ENCODE measurements at places on chromosomes 11 and 22. TPM values are rescaled to one million over a fixed set of nuclear protein-coding genes. Genes with fewer than 3 reads are reported as not detected.

The HIC2 gene
- total RNA-seq, result 9.7 TPM

- DNase-seq, result no peak
Observed at GRCh38 chr11:1924646-1925372, 5.3 kb downstream of the TNNT3 start.

- DNase-seq, result no peak
Observed at GRCh38 chr22:49450498-49450897, 377.2 kb downstream of the BRD1 start.

- no peak for DNase-seq
Observed at GRCh38 chr11:8501836-8502235, 92.2 kb downstream of the STK33 start.

The TUBA8 gene
- 2.3 TPM for total RNA-seq

DNA sequence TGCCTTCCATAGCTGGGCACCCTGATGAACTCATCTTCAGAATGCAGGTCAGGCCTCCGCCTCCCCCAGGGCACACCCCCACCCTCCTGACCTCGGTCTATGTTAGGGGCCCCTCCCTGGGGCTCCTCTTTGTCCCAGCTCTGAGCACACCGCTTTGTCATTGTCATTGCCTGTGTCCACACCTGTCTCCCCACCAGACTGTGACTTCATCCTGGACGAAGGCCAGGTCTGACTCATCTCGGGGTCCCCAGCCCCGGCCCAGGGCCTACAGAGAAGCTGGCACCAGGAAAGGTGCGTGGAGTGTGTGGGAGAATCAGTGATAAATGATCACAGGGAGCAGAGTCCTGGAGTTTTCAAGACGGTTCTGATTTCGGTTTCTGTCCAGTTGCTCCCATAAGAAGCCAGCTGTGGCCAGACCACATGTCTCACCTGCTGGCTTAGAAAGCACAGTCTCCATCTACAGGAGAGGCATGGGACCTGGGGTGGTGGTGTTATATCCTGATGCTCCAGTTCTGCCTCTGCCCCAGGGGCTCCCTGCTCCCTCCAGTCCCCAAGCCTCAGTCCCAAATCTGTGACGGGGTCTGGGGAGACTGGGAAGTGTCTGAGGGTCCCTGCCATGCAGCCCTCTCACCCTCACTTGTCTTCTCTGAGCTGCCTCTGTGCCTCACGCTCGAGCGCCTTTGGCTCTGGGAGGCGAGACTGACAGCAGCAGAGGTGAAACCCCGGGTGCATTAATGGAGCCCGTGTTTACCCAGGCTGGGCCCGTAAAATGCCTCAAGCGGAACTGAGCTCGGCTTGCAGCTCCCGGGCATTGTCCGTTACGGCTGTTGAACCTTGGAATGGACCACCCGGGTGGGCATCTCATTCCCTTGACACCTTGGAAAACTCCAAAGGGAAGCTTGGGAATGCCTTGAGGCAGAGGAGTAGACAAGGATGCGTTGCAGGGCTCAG, 85.5 kb upstream of the WNT11 start:
- no peak for DNase-seq

All from CD4-positive, CD25-positive, alpha-beta regulatory T cell (primary cell).